Esophagus mucosa (tissue), 1 donor: ENCODE measurements at places on chromosomes 11 and 22.

GRCh38 chr22:40329466-40329865, 16.8 kb upstream of the ADSL start:
- ATAC-seq: no peak

DNA sequence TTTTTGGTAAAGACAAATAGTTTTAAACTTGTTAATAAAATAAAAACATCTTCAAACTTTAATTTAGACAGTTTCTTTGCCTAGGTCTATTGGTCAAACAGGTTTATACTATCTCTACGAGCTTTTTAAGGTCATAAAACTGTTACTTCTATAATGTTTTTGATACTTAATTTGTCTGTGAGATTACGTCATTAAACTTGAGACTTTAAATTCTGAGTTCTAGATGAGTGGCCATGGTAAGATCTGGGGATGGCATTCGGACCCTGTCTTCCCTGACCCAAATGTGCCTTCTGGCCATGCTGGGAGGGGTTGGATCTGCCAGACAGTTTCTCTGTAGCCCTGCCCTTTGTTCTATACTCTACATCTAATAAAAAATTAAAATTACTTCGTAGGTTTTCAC, 497.8 kb downstream of the TMEM135 start:
- no peak for ATAC-seq

DNA sequence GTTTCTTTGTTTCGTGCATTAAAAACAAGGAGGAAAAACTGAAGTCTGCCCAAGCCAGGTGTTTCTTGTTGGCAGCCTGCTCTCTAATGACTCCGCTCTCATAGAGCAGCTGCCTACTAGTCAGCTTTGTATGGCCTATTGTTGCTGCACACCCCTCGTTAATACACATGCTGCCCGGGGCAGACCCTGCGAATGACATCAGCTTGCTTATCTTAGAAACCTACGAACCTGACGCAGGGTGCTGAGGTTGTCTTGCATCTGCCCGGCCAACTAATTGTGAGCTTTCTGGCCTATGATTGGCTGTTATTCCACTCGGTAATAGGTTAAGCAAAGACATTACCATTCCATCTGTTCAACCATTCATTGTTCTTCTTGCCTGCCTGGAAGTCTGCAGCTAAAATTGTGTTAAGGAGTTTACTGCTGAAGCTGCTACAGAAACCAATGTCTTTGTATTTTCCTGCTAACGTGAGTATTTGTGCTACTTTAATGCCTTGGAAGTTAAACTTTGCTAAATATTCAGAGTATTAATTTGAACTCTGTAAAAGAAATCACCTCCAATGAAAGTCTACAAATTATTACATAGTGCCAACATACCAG, 37.5 kb downstream of the ZC3H12C start:
- peak; percentile 62 for ATAC-seq

- no peak for ATAC-seq
These were observed 656 bp downstream of the SRRD start for GRCh38 chr22:26484360-26484706.

GRCh38 chr22:50012211-50013181, at the start of gene IL17REL:
IL17REL (minus strand) TSS chr22:50012765; CDS start chr22:50012646, 119 bp downstream.
- no peak for ATAC-seq

- peak; percentile 59 for ATAC-seq
These were observed 11.3 kb downstream of the SHANK2 start for GRCh38 chr11:71240865-71241691.
